ENCODE measurements at places on chromosomes 13 and 19.

GRCh38 chr13:112902669-112903068, 66.3 kb upstream of the MCF2L start:
- DNase-seq = no peak

DNA sequence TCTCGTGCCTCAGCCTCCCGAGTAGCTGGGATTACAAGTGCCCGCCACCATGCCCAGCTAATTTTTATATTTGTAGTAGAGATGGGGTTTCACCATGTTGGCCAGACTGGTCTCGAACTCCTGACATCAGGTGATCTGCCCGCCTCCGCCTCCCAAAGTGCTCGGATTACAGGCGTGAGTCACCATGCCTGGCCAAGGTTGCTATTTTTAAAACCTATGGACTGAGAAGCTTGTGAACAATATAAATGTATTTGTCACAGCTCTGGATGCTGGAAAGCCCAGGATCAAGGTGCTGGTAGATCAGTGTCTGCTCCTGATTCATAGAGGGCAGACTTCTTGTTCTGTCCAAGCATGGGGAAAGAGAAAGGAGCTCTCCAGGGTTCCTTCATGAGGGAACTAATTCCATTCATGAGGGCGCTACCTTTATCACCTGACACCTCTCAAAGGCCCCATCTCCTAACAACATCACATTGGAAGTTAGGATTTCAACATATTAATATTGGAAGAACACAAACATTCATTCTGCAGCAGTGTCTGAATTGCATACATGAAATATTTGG, 16.1 kb downstream of the CARD8 start:
- DNase-seq = no peak

DNA sequence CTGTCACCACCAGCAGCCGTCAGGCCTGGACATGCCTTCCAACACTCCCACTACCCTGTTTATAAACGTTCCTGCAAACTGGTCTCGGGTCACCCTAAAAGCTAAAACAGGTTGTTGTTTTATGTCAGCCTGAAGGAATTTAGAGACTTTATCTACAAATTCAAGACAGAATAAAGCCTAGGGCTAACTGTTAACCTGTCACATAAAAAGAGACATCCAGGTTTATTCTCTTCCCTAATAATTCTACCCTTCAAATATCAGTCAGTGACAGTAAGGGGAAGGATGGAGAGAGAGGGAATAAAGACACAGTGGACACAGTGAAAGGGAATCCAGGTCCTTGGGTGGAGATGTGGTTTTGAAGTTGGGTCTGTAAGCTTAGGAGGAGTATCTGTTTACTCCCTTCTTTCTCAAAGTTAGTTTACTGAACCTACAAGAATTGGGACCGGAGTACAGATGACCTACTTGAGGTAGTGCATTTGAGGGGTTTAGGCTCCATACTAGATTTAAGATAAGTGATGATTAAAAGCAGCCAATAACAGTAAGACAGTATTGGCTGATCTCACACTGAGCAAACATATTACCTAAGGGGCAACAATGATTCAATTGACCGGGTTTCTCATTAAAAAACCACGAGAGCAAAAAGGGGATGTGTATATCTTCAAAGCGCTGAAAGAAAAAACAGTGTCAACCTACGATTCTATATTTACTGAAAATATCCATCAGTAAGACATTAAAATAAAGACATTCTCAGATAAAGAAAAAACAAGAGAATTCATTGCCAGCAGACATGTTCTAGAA, 142.7 kb downstream of the USP12 start:
- no peak for DNase-seq

- peak; percentile 95 for DNase-seq
Measured at GRCh38 chr19:2061495-2062388, 10.7 kb upstream of the MKNK2 start.

GRCh38 chr13:60138674-60139073, 25.1 kb downstream of the DIAPH3 start:
- DNase-seq = no peak

GRCh38 chr19:29779921-29780320, 31.9 kb upstream of the CCNE1 start:
- DNase-seq = no peak

Measured in NCI-H2107 (cell line).